Hypothalamus (tissue), 51 donors: ENCODE measurements at places on chromosomes 6 and 20.

GRCh38 chr6:127539272-127539671 lies 20.1 kb upstream of the MTCL3 start:
- no peak for DNase-seq

DNA sequence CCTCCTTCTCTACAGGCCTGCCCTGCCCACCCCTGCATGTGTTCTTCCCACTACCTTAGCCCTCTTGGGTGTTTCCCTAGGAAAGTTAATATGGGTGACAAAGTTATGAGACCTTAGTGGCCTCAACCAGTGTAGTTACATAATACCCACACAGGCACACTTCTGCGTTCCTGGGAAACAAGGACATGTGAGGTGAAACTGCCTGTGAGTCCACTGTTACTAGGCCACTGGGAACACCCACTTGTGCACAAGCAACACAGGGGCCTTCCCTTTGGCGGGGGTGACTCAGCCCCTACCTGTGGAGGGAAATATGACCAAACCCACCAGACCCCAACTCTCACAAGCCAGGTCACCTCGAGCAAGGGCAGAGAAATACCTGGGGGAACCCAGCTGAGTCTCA lies 12.8 kb downstream of the PI16 start:
- no peak for DNase-seq

DNA sequence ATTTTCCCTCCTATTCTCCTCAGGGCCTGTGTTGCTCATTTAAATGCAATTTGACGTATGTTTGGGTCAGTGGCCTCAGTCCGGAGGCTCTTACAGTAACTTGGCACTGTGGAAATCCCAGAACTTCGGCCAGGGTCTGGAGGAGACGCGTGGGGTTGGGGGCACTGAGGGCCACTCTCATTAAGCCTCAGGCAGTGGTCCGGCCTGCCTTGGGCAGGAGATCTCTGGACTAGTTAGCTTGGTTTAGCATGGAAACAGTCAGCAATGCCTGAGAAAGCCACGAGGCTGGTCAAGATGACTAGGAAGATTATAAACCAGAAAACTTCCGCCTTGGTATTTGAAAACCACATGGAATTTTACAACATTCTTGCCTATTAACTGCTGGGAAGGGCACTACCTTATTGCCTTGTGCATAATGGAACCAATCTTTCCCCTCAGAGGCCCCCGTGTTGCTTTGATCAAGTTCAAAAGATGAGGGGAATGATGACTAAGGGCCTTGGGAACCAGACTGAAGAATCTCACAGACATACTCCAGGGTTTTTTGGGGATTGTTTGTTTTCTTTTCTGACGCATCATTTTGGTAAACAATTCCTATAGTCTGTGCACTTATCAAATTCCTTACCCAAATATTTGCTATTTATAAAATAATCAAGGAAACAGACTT lies 206.0 kb upstream of the PREP start:
- no peak for DNase-seq

DNA sequence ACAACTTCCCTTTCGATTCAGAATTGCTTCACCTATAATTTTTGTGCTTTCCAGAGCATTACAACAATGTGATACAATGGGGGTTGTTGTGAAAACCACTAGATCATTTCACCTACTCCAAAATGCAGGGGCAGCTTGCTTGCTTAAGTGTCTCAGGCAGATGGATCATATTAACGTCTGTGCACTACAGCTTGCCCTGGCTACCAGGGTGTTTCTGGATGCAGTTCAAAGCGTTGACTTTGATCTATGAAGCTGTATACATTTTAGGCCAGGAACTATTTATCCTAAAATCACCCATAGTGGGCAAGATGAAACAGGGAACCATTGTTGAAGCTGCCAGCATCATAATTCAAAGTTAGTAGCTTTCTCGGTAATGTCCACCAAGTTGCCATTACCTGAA lies 339.5 kb upstream of the HSF2 start:
- DNase-seq, result no peak

GRCh38 chr20:17660667-17661066 lies 21.4 kb downstream of the RRBP1 start:
- no peak for DNase-seq

DNA sequence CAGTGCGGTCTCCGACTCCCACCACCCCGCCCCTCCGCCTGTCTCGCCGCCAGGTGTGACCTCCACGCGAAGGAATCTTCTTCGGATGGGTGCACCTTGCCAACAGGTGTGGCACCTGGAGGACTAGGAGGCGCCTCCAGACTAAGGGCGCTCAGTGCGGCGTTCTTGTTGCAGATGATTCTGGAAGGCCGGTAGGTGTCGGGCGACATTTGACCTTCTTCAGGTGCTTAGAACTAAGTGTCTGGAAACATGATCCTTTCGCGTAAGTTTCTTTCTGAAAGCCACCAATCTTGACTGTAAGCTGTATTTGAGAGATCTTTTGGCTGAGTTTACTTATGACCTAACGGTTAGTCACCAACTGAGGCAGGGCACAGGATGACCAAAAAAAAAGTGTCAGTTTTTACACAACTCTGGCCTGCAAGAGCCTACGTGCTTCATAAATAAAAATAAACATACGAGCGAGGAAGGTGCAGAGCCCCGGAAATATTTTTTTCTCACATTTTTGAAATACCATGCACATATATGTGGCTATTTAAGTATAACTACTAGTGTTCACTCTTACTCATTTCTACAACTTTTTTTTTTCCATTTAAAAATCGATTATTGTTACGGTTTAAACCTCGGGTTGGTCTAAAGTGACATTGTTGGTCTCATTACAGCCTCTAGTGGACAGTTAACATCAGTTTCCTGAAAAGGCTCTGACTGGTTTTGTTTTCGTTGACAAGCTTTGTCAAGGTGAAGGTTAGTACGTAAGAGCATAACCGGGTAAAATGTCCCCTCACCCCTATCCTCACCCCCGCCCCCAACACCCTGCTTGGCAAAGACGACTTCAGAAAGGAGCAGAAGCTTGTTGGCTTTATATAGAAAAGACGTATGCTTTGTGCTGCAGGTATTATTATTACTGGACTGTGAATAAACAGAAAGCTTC lies 1.6 kb upstream of the ATXN1 start:
- no peak for DNase-seq

DNA sequence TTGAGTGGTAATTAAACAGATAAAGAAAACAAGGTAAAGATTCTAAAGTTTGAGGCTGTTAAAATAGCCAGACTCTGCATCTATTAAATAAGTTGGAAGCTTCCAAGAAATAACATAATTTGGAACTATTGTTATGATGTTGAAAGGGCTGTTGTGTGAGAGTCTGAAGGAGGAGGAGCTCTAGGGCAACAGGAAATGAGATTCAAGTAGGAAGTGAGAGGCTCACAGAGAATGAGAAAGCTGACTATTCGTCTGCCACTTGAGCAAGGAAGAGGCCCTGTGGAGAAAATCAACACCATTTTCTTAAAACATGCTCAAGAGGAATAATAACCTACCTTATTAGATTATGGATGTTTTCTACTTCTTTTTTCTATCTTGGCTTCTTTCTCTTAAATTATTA lies 185.2 kb downstream of the SLC24A3 start:
- no peak for DNase-seq

- DNase-seq, result no peak
Measured at GRCh38 chr6:169996378-169997051, 245.1 kb downstream of the ERMARD start.

- DNase-seq, result no peak
Measured at GRCh38 chr20:47174456-47175243, 181.8 kb downstream of the ZMYND8 start.

DNA sequence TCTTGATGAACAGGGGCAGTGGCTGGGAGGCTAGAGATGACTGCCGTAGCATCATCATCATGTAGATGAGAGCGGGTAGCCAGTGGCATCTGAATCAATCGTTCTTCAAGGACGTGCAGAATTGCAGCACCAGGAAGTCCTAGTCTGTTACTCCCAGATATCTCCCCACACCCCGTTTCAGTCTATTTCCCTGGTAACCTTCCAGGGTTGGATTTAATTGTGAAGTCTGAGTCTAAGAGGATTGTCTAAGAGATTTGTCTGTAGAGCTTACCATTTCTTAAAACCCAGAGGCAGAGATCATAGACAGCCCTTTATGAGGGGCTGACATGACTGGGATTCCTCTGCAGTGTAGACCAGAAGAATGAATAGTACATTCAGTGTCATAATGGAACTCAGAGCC lies 16.6 kb upstream of the CD83 start:
- DNase-seq, result no peak

DNA sequence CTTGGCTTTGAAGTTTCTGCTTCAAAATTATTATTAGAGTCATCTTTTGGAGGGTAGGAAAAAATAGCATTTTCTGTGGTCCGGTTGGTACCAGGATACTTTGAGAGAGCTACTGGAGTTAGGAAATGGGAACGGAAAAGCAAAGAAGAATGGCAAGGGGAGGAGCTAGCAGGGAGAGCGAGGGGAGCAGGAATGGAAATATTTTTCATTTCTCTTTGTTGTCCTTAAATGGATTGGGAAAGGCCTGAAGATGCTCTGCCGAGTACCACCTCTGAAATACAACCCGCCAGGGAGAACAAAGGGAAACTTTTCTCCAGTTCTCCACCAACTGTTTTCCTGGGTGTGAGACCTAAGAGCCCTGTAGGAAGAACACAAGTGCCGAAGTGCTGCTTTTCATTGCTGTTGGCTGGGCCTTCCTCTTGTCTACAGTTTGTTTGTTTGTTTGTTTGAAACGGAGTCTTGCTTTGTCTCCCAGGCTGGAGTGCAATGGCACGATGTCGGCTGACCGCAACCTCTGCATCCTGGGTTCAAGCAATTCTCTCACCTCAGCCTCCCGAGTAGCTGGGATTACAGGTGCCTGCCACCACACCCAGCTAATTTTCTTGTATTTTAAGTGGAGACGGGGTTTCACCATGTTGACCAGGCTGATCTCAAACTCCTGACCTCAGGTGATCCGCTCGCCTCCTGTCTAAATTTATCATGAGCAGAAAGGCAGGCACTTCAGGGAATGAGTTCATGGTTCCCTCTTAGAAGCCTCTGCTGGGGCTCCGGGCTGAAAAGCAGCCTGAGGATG lies 3.5 kb upstream of the TRAF3IP2 start:
- DNase-seq, result no peak

- DNase-seq, result no peak
Measured at GRCh38 chr6:72740135-72740534, 118.3 kb downstream of the KCNQ5 start.

- DNase-seq, result no peak
Measured at GRCh38 chr6:73377225-73377624, 7.5 kb upstream of the OOEP start.

- DNase-seq, result no peak
Measured at GRCh38 chr20:49445176-49445575, 37.3 kb downstream of the KCNB1 start.

GRCh38 chr6:5606546-5606945 lies 345.2 kb downstream of the FARS2 start:
- no peak for DNase-seq

- DNase-seq, result no peak
Measured at GRCh38 chr6:63649847-63650265, 14.3 kb downstream of the PHF3 start.

- DNase-seq, result no peak
Measured at GRCh38 chr20:13221313-13221672, 219 bp downstream of the ISM1 start.

GRCh38 chr6:40249935-40250334 lies 315.7 kb upstream of the MOCS1 start:
- no peak for DNase-seq

DNA sequence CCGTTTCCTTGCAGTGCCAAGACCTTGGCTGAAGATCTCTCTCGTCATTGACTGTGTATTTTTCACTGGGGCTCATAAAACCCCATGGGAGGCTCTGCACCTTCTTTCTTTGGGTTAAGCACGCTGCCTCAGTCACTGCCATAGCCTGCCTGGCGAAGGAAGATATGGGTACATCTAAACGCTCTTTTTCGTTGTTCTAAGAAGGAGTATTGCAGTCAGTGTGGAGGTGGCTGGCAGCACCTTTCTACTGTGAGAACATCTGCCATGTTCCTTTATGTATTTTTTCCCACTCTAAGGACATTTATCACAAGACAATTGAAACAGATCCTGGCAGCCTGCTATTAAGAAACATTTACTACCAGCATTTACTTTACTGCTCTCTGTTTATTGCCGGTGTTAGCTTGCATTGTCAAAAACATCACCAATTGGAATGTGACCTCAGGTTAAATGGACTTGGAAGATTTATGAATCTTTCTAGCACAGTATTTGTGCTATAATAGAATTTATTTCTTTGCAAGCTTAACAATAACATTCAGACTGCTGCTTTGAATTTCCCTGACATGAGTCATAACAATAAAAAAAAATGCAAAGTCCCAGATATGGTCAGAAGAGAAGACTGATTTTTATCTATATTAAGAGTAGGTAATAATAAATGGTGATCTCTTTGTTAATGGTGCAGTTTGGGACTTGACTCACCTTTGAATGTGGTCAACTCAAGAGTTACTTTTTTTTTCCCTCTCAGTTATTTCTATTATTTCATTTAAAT lies 62.2 kb upstream of the CLDN20 start:
- no peak for DNase-seq

DNA sequence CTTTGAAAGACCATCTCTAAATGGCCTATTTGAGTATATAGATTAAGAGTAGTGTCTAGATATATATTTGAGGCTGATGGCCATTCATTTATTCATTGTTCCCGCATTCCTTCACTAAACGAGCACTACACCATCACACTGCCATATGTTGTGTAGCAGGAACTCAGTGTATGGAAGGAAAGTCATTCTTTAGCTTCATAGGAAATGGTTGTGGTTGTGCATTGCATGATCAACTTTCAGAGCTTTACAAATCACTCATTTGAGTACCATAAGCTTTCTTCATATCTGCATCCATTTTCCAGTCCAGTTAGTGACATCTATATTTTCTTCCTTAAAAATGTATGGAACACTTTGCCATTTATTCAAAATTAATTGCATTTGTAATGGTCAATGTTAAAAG lies 97.9 kb downstream of the ARID1B start:
- no peak for DNase-seq

DNA sequence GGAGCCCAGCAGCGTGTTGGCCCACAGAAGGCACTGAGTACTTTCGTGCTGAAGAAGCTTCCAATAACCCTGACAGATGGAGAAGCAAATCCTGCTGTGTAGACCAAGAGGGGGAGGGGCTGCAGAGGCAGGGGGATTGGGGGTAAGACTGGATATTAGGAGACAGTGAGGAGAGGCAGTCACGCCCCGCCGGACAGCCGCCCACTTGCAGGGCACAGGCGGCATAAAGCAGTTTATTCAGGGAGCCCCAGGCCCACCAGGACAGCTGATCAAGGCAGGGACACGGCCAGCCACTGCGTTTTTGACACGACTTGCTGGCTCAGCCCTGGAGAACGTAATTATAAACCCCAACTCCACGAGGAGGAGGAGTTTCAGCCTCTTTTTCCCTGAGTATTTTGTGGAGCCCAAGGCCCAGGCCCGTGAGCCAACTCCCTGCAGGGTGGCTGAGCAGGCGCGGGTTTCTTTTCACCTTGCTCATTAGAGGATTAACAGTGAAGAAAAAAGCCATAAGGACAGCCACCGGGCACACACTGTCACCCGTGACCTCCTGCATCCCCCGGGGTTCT lies 177.9 kb downstream of the TFAP2C start:
- no peak for DNase-seq
